ENCODE measurements at places on chromosomes 1 and 21.
A peak's percentile ranks its signal among the peaks of the same experiment; 100 is the strongest.

DNA sequence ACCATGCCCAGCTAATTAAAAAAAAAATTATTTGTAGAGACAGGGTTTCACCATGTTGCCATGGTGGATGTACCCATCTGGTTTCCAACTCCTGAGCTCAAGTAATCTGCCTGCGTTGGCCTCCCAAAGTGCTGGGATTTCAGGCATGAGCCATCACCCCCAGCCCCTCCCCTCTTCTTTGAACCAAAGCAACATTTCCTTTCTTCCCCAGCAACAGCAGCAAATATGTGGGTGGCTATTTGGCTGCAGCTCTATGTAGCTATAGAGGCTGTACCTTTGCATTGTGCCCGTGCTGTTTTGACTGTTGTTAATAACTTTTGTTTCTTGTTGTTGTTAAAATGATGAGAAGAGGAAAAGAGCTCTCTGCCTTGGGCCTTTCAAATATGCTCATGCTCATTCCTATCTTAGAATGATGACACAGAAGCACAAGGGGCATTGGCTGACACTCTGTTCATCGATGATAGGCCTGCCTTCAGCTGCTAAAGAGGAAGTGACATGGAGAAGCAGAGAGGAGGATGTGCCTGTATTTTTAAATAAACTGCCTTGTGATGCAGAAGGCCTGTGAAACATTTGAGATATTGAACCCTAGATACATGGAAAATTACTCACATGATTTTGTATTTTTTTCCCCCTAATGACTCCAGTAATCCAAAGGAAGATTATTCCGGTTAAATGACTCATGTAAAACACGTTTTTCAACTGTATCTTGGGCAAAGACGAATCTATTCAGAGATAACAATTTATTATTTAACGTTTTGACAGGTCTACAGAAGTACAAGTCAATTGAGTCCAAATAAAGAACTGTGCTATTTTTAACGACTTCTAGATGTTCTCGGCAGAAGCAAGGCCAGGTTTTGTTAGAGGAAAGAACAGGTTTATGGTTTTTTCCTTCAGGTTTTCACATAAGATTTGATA, 20.5 kb upstream of the XPR1 start:
- no peak for DNase-seq

- no peak for DNase-seq
Measured at GRCh38 chr1:236015539-236015938, 49.4 kb downstream of the NID1 start.

- peak; percentile 71 for DNase-seq
Measured at GRCh38 chr1:176820391-176821031, 344.0 kb downstream of the ASTN1 start.

DNA sequence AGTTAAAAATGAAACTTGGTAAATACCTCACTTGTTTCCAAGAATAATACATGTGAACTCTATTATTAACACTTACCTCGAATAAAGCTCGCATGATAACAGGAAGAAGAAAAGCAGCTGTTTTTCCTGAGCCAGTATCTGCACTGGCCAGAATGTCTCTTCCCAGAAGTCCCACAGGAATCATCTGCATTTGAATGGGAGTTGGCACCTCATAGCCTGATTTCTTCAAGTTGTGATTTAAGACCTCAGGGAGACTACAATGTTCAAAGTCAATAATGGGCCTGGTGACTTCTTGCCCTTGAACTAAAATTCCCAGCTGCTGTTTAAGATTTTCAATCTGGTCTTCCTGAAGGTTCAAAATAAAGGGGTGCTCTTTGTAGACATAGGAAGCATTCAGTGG, 3.8 kb downstream of the DDX59 start:
- no peak for DNase-seq

- no peak for DNase-seq
Measured at GRCh38 chr1:6660415-6661049, 35.9 kb downstream of the THAP3 start.

DNA sequence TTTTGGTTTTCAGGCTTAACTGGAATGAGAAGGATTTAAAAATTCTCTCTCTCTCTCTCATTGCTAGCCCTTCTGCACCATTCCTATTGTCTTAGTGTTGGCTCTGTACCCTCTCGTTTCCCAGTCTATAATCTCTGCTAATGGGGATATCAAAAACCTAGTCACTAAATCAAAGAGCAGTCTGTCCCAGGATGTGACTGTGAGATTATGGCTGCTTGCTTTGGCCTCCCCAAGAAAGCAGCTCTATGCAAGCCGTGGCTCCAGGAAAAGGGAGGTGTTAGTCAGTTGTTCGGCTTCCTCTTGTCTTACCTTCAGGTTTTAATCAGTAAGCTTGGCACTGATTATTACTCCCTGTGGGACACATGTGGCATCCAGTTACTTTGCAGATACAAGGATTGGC, 468.8 kb downstream of the USP25 start:
- no peak for DNase-seq

- DNase-seq: no peak
Measured at GRCh38 chr1:172588296-172589291, 55.6 kb downstream of the SUCO start.

GRCh38 chr1:3522564-3523265, 68.2 kb downstream of the ARHGEF16 start:
- no peak for DNase-seq

- DNase-seq: no peak
Measured at GRCh38 chr1:208449951-208450350, 205.8 kb upstream of the PLXNA2 start.

DNA sequence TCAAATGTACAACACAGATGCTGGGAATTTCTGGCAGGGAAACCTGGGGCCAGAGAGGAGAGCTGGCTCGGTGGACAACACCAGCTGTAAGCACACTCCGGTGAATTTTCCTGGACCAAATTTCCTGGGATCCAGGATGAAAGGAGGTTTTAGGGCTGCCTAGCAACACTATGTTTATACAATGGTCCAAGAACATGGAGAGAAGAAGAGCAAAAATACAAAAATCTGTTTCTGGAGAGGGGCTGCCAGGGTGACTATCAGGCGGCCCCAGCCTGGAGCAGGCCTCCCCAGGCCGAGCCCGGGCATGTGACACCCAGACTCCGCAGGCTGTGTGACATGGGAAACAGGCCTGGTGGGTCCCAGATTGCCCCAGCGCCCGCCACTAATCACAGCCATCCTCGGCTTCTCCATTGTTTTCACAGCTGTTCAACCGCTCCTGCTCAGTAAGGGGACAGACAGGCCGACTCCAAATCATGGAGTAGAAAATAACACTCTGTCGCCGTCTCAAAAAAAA, 336.0 kb upstream of the NFIA start:
- DNase-seq: peak; percentile 90

DNA sequence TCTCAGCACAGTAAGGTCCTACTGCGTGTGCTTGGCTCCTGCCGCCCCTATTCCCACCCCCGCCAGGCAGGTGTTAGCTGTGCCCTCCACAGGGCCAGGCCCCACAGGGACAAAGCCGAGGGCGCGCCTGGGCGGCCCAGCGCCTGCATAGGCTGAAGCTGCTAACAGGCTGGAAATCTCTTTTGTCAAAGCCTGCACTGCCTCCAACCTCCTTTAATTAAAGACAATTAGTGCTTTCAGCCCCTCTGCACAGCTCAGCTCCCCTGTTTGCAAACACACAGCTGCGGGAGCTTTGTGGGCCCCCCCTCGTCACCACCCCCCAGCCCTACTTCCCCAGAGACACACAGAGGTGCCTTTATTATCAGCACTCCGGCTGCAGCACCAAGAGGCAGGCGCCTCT, 95.9 kb downstream of the EPHB2 start:
- DNase-seq: no peak

GRCh38 chr1:202599669-202600431, 110.4 kb downstream of the SYT2 start:
- no peak for DNase-seq

DNA sequence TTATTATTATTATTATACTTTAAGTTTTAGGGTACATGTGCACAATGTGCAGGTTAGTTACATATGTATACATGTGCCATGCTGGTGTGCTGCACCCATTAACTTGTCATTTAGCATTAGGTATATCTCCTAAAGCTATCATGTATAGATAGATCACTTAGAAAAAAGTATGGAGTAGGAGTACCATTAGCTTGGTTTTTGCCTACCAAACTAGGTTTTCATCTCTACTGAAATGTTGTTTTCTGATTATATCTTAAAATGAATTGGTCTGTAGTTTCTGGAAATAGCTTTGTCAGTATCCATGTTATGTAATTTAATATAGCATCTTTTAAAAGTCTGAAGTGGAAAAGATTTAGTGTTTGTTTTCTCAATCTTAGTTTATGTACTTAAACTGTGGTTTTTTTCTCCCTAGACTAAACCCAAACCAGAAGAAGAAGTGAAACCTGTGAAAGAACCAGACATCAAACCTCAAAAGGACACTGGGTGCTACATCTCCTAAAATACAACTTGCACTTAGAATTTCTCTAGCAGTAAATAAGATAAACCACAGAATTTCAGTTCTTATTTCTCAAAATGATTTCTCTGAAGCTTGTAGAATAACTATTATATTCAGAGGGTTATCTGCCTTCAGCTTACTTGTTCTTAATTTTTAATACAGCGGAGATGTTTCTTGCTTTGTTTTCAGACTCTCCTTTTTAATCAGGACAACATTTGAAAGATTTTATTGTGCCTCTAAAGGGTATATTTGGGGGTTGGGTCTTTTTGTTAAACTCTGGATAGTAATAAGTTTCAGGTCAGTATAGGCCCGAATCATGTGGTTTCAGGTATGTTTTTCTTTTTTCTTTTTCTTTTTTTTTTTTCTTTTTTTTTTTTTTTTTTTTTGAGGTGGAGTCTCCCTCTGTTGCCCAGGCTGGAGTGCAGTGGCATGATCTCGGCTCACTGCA, 4.5 kb upstream of the FAM177B start:
- DNase-seq: no peak

DNA sequence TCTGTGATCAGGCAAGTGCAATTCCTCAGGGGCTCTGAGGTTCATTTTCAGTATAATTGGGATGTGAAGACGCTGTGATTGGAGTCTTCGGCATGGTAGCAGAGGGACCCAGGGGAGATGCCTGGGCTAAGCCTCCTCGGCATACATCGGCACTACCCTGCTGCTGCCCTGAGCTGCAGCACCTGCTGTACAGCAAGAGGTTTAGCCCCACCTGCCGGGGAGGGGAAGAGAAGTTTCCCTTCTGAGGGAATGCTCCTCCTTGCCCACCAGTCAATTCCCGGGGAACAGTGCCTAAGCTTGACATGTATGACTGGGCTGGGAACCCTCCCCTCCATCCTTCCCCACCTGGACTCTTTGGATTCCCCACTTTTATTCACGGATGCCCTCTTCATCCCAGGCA, 24.9 kb downstream of the CNIH3 start:
- no peak for DNase-seq

- DNase-seq: peak; percentile 81
Measured at GRCh38 chr1:203216274-203217138, 13.0 kb downstream of the CHIT1 start.

- no peak for DNase-seq
Measured at GRCh38 chr1:167669209-167670124, 39.4 kb downstream of the RCSD1 start.

DNA sequence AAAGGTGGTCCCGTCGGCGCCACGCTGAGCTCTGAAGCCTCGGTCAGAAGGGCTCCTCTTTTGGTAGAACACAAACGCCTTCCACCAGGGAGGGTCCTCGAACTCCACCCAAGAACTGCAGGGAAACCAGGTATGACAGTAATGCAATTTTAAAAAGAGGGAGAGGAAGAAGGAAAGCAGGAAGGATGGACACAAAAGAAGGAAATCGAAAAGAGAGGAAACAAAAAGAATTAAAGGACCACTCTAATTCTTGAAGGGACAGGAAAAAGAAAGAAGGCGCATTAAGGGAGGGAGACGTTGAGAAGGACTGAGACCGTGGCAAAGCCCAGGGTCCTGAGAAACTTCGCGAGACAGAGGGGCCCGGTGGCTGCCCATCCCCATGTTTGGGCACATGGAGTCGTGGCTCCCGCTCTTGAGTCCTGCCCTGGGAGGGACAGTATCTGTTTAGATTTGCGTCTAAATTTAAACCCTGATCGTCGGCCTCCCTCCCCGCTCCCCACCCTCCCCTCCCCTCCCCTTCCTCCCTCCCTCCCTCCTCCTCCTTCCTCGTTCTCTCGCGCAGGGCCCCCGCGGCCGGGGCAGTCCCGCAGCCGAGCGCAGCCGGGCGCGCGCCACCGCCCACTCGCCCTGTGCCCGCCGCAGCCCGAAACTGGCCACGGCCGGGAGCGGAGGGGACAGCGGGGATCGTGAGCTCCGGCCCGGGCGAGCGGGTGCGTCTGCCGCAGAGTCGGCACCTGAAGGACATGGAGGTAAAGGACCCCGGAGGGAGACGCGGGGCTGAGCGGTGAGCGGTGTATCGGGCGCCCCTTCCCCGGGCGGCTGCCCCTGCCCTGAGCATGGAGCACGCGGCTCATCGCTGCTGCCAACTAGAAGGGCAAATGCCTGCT, at the start of gene RCSD1:
RCSD1 (plus strand) TSS at position 552 of the 887 bp plus-strand sequence; CDS start at position 744, 192 bp downstream.
- no peak for DNase-seq

DNA sequence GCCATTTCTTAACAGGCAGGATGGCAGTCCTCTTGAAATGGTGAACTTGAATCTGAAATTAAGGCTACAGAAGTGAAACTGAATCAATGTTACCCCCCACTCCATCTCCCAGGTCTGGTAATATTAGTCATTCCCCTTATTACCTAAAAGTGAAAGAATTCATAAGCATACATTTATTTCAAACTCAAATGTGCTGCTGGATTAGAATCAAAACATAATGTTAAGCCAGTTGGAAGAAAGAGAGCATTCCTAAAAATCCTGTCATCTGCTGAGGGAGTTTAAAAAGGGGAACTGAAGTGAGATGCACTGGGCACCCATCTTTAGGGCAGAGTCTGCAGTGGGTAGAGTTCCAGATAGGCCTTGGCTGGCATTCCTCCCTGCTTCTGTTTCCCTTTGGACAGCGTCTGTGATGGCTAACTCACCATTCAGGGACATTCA, 17.4 kb downstream of the KIAA0319L start:
- no peak for DNase-seq

DNA sequence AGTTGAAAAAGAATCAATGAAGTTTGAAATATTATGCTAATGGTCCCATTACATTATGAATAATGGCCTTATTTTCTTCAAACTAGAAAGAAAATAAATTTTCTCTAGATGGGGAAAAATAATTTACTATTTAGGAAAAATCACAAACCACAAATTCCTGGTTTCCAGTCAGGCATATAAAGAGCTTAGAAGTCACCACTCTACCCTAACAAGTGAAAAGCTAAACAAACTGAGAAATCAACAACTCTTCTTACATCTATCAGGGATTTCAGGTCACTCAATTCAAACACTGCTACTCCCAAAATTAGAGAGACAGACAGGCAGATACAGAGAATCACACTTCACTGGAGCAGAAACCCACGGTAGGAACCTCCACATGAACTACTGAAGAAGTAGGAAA, 82.1 kb upstream of the LRRC7 start:
- no peak for DNase-seq

GRCh38 chr1:52795464-52795863, 47.1 kb upstream of the ZYG11A start:
- DNase-seq: no peak

DNA sequence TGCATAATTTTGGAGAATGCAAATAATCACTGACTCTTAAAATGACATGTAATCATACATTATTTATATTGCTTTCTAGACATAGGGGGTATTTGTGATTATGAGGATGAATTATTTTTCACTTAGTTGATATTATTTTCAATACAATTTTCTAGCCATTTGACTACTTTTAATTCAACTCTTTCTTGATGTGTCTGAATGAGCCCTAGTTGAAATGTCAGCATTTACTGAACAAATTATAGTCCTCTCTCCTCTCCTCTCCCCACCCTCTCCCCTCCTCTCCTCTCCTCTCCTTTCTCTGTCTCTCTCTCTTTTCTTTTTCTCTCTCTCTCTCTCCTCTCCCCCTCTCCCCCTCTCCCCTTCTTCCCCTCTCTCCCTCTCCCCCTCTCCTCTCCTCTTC, 194.6 kb downstream of the GPR52 start:
- DNase-seq: no peak

- DNase-seq: peak; percentile 17
Measured at GRCh38 chr1:67441183-67441582, 11.0 kb upstream of the SERBP1 start.

GRCh38 chr1:181397845-181398244, 85.5 kb upstream of the CACNA1E start:
- DNase-seq: peak; percentile 63
